ENCODE measurements at places on chromosomes 4 and X.
A peak's percentile ranks its signal among the peaks of the same experiment; 100 is the strongest.

DNA sequence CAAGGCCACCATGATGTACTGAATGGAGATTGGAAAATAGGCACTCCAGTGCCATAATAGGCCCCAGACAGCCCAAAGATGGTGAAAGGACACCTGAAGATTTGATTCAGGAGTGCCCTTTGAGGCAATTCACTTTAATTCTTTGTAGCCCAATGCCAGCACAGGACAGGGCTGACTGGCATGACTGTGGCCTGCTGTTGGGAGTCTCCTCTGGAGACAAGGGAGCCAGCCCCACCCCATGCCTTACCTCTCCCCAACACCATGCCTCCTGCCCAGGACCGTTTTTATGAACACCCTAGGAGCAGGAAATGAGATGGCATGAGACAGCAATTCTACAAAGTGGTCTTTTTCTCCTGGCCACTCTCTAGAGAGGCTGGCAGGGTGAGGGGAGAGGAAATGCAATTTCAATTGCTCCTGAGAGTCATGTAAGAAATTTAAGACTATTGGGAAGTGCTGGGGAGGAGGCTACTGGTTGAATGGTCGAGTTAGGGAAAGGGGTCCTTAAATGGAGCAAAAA, 94.2 kb upstream of the MAMLD1 start:
- DNase-seq: no peak

DNA sequence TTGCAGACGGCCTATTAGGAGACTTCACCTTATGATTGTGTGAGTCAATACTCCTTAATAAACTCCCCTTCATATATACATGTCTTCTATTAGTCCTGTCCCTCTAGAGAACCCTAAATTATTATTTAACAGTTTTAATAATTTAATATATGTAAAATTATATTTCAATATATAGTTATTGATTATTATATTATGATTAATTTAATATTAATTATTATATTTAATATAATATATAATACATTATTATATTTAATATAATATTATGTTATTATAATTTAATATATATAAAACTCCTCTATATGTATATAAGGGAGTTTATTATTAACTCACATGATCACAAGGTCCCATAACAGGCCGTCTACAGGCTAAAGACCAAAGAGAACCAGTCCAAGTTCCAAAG, 533.2 kb downstream of the ARAP2 start:
- DNase-seq: no peak

DNA sequence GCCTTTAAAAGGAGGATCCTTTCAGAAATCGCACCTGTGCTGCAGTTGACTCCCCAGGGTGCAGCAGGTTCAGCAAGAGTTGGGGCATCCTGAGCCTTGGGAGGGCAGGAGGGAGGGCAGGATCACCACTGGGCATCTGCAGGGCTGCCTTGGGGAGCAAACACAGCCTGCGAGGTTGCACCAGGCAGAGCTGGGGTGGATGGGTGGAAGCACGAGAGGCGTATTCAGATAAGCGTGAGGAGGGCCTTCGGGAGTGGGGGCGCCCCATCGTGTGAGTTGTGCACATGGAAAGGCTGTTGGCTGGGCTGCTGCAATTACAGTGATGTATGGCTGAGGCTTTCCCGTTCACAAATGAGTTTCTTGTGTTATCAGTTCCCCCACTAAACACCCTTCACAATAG, 55.5 kb downstream of the PSAPL1 start:
- no peak for DNase-seq

- no peak for DNase-seq
Measured at GRCh38 chrX:52359614-52360232, 9.1 kb upstream of the XAGE2 start.

- no peak for DNase-seq
Measured at GRCh38 chr4:72128741-72129140, 96.9 kb downstream of the NPFFR2 start.

DNA sequence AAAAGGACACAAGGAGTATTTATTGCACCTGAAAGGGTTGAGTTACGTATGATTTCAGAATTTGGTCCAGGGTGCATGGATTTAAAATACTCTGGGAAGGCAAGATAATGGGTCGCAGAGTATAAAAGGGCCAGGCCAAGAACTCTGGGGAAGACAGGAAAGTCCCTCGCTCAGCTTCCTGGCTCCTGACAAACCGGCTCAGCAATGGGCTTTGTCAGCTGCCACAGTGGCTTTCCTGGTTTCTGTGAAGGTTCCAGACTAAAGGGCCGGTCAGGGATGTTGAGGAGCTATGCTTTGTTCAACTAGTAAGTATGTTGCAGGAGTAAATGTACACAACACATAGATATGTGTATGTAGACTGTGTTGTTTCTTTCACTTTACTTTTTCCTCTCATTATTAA, 154.4 kb upstream of the ETNPPL start:
- DNase-seq: no peak

DNA sequence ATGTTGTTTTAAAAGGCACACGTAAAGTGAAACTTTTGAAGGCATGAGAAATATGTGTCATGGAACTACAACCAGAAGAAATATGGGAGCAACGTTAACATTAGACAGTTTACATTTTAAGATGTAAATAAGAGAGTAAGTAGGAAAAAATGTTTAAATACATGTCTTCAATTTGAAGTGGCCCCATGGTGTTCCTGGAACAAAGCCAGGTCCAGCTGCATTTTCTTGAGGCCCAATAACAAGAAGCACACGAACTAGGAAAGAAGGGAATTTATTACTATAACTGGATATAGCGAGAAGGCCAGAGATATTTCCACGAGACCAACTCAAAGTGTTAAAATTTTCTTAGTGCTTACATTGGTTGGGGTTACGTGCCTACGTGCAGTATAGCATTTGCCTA, 458.1 kb downstream of the KCTD8 start:
- no peak for DNase-seq

DNA sequence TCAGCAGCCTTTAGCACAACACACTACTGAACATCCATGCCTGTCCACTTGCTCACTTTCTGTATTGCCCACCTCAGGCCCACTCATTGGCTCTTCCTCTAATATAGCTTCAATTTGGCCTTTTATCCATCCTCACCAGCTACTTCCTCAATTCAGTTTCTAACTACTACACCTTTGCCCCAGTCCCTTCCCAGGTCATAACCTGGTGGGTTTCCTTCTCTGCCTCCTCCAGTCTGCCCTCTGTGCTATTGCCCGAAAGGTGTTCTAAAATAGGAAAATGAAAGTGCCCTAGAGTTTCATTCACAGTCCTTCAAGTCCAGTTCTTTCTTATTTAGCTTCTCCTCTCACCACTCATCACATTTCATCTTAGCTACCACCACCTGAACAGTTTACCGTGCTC, 23.1 kb downstream of the MOSPD2 start:
- no peak for DNase-seq

DNA sequence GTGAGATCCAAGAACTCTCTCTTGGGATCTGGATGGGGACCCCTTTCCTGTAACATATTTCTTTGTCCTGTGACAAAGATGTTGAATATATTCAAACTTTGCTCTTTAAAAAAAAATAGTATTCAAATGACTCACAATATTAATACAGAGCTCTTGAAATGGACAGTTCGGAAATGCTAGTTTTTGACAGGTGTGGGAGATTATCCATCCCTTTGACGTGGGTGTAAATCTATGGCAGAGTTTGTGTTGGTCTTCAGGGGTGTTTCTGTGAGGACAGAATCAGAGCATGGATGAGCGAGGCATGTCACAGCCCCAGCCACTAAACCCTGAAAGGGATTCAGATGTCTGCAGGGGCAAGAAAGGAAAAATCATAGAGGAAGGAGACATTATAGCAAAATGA, 25.8 kb downstream of the TENM3 start:
- DNase-seq: no peak

DNA sequence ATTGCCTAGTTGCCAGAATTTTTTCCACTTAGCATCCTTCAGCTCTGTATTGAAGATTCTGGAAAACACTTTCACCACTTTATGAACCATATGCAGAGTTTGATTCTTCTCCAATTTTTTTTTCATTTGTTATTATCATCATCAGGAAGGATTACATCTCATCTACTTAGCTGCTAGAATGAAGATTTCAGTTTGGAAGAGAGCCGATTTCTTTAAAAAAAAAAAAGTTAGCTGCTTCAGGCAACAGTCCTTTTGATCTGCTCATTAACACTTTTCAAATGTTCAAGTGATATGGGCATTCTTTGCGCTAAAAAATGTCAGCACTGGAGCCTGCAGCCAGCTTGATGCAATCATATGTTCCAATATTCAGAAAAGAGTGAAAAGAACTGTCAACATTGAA, 76.2 kb downstream of the ANTXR2 start:
- DNase-seq: no peak

DNA sequence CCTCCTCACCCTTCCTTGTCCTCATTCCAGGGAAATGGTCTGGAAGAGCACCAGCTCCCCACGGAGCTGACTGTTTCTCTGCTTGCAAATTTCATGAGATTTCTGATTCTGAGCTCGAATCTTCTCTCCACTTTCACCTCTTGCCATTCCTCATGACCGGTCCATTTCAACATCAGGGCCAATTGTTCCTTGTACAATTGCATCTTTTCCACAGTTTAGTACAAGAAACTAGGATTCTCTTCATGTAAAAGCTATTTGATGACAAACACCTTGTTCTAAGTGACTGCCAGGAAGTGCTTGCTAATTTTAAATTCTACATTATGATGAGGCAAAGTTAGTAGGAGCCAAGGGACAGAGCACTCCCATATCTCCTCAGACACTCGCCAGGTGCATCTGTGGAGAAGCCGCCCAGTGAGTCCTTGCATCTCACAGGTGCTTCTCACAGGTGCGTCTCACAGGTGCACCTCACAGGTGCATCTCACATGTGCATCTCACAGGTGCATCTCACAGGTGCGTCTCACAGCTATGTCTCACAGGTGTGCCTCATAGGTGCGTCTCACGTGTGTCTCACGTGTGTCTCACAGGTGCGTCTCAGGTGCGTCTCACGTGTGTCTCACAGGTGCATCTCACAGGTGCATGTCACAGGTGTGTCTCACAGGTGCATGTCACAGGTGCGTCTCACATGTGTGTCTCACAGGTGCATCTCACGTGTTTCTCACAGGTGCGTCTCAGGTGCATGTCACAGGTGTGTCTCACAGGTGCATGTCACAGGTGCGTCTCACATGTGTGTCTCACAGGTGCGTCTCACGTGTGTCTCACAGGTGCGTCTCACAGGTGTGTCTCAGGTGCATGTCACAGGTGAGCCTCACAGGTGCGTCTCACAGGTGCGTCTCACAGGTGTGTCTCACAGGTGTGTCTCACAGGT, 3.0 kb upstream of the PDE6B start:
- no peak for DNase-seq

DNA sequence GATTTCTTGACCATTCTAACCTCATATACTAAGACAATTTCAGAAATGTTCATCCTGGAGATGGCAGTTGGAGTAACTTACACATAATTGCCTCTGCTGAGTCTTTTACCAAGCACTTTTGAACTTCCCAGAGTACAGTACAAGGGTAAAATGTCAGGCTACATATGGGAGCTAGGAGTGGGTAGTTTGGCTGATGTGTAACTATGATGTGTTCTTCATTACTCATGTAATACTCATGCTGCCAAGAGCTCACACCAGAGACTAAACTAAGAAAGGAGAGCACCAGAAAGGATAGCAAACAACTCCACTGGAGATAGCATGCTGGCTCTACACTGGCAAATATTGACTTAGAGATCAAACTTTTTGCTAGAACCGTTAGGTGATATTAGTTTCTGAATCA, 194.0 kb downstream of the PDGFRA start:
- peak; percentile 66 for DNase-seq

GRCh38 chrX:19616959-19617358, 101.7 kb upstream of the MAP3K15 start:
- DNase-seq: peak; percentile 32

DNA sequence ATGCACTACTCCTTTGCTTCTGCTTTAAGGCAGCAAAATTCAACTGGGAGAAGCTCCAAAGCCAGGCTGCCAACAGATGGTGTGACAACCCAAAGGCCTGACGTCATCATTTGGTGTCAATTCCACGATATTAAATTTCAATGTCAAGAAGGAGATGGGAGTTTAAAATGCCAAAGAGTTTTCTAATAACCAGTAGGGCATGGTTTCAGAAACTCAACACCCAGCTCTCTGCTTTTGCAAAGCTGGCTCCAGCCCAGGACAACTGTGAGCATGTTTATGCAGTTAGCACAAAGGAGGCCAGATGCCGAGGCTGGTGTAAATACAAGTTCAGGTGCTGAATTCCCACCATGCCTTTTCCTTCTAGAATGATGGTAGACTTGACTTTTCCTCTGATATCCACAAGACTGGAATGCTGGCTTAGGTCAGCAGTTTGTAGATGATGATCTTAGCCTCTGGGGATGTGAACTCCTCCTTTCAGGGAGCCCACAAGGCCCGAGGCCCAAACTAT, 67.3 kb downstream of the AFAP1 start:
- DNase-seq: peak; percentile 96

GRCh38 chr4:75512386-75513211, 1.6 kb downstream of the RCHY1 start:
- peak; percentile 9 for DNase-seq

- DNase-seq: no peak
Measured at GRCh38 chr4:187354740-187355139, 631.1 kb upstream of the FAT1 start.

DNA sequence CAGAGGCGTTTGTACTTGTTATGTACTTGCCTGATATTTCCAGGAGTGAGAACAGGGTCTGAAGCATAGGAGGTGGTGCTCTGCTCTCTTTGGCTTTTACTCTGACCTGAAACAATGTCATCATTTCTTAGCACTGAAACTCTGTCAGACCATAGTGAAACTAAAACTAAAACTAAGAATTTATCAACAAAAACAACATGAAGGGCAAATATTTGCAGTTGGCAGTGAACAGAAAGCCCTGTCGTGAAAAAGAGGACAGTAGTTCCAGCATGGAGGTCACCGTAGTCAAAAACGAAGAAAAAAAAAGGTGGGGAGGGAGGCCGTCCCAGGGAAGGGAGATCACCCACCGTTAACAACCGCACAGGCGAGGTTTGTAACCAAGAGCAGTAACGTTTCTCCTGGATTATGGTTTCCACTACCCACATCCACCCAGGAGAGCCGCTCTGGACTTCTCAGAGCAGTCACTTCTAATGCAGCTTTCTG, 97.5 kb downstream of the ANK2 start:
- DNase-seq: no peak

DNA sequence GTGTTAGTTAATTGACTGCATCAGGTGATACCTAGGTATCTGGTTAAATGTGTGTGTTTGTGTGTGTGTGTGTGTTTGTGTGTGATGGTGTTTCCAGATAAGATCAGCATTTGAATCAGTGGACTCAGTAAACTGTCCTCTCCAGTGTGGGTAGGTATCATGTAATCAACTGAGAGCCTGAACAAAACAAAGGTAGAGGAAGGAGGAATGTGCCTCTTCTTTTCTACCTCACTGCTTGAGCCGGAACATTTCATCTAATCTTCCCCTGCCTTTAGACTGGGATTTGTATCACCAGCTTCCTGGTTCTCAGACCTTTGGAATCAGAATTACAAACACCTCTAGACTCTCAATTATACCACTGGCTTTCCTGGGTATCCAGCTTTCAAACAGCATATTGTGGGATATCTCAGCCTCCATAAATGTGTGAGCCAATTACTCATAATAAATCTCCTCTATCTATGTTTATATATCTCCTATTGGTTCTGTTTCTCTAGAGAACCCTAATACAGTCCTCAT, 120.5 kb downstream of the TBCK start:
- DNase-seq: no peak

- DNase-seq: no peak
Measured at GRCh38 chr4:141899103-141899502, 262.7 kb downstream of the IL15 start.

Data from fibroblast of skin of right quadriceps (primary cell).